ENCODE measurements at places on chromosomes 5 and 9.

- no peak for DNase-seq
These were observed 19.2 kb downstream of the KCTD16 start for GRCh38 chr5:144189800-144190429.

GRCh38 chr9:95726756-95727155 is 148.7 kb upstream of the ERCC6L2 start:
- no peak for DNase-seq

DNA sequence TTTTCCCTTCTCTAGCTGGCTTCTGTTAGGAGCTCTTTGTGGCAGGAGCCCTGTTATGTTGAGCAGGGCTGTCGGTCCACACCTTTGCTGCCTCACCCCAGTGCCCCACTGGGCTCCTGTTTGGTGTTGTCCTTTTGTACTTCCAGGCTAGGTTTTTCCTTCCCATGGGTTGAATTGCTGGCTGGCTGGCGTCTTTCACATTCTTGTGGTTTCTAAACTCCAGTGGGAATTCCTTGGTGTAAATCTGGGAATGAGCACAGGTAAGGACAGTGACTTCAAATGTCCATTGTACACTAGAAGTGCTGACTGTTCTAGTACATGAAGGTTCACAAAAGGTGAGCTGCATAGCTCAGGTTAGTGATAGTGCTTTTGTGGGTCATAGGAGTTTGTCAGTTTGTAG is 30.4 kb downstream of the RASGRF2 start:
- no peak for DNase-seq

DNA sequence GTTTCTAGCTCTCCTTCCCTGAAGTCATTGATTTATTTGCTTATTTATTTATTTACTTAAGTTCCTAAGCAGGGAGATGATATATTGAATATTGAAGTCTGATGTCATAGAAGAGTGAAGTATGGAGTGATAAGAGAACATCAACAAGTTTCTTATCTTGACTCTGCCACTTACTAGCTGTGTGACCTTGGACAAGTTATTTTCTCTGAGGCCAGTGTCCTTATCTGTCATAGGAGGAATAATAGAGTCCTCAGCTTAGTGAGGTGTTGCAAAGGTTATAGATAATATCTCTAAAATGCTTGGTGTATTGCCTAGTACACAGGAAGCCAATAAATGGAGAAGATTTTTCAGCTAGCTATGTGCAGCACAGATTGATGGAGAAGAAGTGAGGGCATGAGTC is 32.4 kb upstream of the PIP5K1B start:
- DNase-seq, result no peak
